ENCODE measurements at places on chromosomes 1 and 21.
A peak's percentile ranks its signal among the peaks of the same experiment; 100 is the strongest.

DNA sequence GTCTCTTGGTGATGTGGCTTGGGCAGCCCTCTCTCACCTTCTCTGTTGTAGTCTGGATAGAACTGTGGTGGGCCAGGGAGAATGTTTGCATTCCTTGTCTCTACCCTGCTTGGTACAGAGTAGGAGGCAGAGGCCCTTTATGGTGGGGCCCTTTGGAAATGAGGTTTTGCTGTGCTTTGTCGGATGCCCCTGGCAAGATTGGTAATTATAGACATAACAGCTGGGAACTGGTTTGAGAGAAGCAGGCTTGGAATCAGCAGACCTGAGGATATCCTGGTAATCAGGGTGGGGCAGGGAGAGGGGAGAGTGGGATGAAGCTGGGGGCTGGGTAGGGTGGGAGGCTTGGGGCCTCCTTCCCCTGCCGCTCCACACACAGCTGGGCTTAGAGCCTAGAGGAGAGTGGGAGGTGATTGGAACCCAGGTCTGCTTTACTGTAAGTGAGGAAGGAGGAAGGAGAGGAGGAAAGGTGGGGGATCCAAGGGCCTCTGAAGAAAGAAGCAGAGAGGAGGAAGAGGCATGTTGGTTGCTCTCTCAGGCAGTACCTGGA is 5.0 kb downstream of the VANGL2 start:
- no peak for DNase-seq

DNA sequence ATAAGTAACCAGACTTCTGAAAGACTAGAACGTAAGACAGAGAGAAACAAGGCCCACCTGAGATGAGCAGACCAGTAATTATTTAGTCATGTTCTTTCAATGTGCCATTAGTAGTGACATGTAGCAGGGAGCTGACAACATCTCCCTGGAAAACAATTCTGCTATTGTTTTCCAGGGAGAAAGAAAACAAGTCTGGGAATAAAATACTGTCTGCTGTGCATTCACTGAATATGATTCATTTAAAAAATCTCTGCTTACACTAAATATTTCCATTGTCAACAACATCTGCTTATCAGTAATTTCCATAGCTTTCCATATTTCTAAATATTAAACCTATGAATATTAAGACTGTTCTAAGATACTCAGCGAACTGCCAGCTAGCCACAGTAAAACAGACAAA is 80.0 kb downstream of the VCAM1 start:
- no peak for DNase-seq

DNA sequence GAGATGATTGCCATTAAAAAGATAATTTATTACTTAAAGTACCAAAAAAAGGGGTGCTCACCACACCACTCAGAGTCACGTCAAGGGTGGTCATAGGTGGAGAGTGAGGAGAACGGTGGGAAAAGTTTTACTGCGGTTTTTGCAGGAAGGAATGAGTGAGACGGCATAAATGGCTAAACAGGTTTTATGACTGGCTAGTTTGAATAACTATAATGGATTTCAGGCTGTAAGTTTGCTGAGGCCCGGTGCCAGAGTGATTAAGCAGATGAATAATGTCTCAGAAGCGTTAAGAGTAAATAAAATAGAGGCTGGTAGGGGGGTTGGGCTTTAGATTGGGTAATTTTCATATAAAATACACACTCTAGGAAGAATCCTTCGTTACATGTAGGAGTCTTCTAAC is 1337.8 kb downstream of the AMY1C start:
- no peak for DNase-seq

GRCh38 chr1:157240495-157241184 is 102.4 kb upstream of the ETV3 start:
- peak; percentile 24 for DNase-seq

DNA sequence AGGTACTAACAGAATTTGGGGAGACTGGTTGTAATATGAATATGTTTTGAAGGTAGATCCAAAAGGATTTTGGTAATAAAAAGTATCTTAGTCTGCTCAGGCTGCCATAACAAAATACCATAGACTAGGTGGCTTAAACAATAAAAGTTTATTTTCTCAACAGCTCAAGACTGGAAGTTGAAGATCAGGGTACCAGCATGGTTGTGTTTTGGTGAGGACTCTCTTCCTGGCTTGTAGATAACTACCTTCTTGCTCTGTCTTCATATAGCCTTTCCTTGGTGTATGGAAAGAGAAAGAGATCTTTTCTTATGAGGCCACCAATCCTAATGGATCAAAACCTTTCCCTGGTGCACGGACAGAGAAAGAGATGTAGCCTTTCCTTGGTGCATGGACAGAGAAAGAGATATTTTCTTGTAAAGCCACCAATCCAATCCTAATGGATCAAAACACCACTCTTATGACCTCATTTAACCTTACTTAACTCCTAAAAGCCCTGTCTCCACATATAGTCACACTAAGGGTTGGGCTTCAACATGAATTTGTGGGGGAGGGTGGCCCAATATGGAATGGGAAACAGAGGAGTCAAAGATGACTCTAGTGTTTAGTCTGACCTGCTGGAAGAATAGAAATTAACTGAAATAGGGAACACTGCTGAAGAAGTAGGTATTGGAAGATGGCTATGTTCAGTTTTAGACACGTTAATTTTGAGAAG is 5.4 kb upstream of the TSNAX start:
- no peak for DNase-seq

DNA sequence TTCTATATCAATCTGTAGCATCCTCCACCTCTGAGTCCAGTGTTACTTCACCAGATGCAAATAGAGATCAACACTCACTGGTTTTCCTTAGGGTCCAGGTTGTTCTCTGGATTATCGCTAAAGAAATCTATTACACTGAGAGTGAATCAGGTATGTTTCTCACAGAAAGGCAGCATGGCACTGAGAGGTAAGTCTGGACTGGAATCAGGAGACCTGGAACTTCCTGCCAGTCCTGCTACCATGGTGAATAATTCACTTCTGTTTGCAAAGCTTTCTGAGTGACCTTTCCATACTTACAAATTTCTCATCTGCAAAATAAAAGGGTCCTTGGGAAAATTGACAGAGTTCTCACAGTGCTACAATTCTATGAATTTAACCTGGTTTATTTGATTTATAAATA is 1583.3 kb downstream of the MRPL39 start:
- no peak for DNase-seq

GRCh38 chr1:197521118-197521739 is 253.2 kb downstream of the CRB1 start:
- peak; percentile 27 for DNase-seq

DNA sequence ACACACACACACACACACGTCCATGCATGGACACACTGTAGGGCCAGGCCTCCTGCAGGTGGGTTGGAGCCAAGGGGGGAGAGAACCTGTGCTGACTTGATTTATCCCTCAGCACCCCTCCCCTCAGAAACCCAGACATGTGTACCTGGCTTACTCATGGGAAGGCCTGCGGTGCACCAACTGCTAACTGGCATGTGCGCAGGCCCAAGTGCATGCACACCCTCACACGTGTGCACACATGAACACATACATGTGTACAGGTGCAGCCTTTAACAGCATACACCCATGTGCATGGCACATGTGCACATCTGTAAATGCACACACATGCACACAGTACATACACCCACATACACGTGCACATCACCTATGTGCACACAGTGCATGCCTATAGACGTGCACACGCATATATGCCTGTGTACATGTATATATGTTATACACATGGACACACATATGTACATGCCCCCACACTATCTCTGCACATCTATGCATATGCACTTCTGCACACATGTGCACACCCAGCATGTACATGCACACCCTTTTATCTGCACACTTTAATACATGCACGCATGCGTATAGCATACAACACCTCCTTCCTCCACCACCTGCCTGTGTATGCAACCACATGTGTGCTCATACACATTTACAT is 67.5 kb downstream of the TRIM11 start:
- DNase-seq, result no peak

GRCh38 chr1:169102567-169102966 is 3.9 kb upstream of the ATP1B1 start:
- DNase-seq, result peak; percentile 51

DNA sequence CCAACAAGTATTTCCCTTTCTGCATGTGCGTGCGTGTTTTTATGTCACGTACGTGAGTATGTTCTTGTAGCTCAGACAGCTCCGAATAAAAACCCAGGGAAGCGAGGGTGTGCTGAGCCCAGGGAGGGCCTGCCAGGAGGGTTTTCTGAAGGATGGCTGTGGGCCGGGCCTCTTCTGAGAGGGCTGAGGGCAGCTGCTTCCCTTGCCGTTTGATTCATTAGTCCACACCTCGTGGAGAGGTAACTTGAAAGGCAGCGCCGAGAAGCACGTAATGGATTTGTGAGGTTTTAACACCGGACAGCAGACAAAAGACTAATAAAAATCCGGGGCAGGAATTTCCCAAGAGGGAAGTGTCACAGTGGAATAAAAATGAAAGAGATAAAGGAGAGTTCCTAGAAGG is 29.5 kb downstream of the CD247 start:
- DNase-seq, result no peak

- DNase-seq, result no peak
These were observed at the start of gene NID1 for GRCh38 chr1:236064674-236065508. Gene NID1 (minus strand): TSS chr1:236065090. CDS start chr1:236065079, 11 bp downstream.

DNA sequence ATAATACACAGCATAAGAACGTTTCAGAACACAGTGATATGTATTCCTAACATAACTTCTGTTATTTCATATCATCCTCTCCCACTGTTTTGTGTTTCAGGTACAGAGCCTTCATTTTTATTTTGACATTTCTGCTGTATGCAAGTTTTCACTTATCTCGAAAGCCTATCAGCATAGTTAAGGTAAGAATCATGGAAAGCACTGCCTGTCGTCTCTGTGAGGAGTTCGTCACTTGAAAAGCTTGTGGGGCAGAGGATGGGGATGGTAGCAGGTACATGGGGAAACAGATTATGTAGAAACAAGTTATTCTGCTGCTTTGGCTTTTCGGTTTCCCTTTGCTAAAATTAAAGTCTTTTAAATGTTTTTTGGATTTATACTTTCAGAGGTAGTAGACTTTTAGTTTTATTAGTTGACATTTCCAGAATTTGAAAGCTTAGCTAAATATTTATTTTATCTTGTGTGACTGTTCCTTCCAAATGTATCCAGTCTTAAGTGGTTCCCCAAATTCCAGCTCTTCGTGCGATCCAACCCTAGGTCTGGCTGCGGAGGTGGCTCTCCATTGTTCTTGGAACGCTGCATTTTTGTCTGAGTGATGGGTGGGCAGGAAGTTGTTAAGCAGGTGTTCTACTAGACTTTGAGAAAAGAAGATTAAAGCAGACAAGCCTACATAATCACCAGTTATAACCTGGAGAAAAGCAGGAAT is 12.2 kb downstream of the SLC37A1 start:
- DNase-seq, result no peak
